ENCODE measurements at places on chromosomes 2 and 18.

DNA sequence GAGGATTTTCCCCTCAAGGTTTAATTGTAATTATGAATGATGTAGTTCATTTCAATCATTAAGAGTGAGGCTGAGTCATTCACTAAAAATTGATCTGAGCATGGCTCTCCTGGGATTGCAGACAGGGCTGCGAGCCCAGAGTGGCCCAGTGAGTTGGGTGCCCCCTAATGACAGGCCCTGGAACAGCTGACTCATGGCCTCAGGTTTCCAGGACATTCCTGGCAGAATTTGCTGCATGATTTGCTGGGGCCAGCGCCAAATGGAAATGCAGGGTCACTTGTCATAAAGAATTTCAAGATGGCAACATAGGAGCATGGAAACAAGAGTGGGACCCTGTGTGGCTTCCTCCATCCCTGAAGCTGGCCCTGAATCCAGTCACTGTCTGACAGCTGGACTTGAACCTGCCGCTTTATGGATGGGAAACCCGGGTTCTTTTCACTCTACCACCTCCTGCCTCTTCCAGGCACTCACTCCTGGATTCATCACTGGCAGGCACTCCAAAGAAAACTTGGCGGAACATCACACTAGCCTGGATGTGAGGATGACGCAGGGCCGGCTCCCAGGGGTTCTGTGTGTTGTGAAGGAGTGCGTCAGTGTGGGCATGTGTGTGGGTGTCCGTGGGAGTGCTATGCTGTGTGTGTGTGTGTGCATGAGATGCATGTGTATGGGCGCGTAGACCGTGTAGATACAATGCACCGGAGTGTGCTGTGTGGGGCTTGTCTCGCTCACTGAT lies 15.2 kb downstream of the OTOF start:
- peak; percentile 63 for DNase-seq

DNA sequence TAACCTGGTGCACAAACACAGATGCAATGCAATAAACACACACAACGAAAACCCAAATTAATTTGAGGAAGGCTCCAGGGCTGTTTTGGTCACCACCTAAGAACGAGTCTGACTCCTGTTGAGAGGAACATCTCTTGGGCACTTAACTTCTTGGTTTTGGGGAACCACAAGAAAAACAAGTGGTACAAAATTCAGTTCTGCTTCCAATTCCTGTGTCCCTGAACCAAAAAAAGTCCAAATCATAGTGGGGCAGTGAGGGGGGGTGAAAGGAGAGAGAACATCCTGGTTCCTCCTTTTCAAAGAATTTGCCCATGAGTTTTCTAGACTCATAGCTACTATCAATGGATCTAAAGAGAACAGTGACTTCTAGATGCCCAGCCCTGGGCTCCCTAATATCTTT lies 143.6 kb downstream of the COL4A4 start:
- no peak for DNase-seq

DNA sequence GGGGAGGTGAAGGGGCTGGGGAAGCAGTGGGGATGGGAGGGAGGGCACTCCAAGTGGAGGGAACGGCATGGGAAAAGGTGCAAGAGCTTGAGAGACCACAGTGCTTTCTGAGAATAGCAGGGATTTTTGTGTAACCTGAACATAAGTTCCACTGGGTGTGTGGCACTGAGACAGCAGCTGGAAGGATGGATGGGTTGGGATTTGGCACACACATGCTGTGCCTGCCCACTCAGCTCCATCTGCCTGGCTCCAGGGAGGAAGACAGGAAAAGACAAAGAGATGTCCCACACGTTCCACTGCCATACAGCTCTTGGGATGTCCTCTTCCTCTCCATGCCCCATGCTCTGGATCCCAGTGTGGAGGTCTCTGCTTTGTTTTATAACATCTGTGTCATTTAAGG lies 114.1 kb upstream of the TEX51 start:
- DNase-seq = no peak

- DNase-seq = no peak
Observed at GRCh38 chr2:42928161-42928691, 135.8 kb upstream of the HAAO start.

DNA sequence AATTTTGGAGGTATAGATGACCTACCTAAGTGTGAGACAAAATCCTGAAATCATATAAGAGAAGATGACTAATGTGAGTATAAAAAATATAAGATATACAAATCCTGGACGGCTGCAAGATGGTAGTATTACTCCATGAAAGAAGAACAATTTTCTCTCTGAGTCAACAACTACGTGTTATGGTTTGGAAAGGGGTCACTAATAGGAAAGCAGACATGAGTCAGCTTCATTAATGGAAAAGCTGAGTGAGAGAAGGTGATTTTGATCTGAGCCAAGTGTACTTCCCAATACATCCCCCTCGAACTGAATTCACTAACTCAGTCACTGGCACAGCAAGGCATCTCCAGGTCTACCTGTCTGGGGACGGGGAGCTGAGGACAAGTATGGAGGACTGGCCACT lies 20.1 kb upstream of the SELENOI start:
- DNase-seq = no peak

GRCh38 chr2:119475857-119476244 lies 44.2 kb downstream of the TMEM37 start:
- DNase-seq = no peak

DNA sequence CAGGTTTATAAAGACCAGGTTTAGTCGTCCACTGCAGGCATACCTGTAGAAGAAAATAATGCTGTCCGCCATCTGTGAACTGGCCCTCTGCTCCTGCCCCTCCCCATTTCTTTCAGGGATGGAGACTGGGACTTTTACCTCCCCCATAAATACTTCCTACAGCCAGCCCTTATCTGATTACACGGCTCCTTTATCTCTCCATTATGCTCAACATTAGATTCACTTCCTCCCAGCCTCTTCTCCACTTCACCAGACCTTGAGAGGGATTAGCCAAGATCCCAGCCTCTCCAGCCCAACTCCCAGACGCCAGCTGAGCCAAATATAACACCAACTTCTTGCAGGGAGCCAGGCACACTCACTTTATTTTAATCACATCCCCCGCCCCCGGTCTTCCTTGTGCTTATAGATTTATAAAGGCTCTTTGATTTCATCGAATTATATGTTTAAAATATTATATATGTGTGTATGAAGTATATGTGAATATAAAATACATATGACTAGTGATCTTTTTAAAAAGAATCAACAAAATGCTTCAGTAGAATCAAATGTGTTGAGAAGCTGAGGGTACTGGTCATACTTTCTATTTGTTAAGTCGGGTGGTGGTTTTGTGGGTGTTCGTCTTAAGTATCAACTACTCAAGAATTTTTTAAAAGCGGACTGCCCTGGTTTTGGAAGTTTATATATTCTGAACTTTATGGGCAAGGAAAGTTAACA lies 81.0 kb downstream of the SPRED2 start:
- no peak for DNase-seq

DNA sequence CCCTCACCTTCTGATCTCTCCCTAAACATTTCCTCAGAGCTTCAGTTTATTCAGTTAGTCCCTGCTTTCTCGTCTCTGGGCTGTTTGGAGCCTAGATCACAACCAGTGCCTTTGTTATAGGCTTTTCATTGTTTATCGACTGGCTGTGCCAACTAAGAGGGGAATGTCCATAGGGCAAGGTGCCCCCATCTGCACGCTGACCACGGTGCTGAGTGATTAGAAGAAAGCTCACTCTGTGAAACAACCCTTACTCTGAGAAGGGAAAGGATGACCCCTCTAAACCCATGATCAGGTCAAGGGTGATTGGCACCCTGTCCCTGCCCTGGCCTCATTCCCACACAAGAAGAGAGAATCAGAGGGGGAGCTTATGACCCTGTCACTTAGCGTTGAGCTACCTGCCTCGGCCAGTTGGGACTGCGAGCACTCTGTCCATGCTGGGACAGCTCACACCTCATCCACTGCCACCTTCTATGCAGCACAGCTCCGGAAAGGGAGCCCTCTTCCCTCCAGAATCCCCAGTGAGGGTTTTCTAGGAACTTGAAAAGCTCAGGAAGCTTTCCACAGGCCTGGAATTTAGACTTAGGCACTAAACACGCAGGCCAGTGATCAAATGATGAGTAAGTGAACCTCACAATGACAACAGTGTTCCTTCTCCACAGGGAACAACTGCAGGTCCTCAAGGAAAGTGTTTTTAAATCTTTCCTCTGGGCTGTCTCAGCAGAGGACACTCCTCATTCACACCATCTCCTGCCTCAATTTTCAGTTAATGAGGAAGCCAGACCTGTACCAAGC lies 2.3 kb upstream of the ACTG2 start:
- DNase-seq = no peak

DNA sequence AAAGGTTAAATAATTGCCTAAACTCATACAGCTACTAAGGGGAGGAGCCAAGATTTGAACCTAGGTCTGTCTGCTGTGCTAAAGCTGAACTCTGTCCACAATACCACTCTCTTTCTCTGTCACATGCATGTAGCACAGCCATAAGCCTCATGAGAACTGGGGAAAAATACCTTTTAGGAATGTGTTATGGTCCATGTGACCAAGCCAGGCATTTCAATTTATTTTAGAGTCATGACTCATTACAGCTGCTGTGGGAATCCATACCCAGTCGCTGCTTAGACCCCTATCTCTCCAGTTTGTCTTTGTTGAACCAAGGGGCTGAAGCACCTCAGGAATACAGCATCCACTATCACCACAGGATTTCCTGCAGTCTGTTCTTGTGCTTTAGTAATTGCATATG lies 200.0 kb upstream of the SIX3 start:
- DNase-seq = no peak

DNA sequence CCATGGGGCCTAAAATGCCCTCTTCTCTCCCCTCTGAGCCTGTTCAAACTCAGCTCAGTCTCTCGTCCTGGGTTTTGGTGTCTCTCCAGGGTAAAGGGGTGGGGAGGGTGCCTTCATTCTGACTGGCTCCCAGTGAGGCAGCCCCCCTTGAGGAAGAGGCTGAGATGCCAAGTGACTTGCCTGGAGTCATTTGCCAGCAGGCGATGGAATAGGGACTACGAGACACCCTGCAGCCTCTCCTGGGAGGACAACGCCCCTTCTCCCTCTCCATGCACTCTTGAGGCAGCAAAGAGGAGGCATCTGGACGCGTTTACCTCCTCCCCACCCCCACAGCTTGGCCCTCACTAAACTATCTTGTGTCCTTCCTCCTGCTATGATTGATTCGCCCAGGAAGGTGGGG lies 760 bp upstream of the STON1 start:
- DNase-seq = no peak

DNA sequence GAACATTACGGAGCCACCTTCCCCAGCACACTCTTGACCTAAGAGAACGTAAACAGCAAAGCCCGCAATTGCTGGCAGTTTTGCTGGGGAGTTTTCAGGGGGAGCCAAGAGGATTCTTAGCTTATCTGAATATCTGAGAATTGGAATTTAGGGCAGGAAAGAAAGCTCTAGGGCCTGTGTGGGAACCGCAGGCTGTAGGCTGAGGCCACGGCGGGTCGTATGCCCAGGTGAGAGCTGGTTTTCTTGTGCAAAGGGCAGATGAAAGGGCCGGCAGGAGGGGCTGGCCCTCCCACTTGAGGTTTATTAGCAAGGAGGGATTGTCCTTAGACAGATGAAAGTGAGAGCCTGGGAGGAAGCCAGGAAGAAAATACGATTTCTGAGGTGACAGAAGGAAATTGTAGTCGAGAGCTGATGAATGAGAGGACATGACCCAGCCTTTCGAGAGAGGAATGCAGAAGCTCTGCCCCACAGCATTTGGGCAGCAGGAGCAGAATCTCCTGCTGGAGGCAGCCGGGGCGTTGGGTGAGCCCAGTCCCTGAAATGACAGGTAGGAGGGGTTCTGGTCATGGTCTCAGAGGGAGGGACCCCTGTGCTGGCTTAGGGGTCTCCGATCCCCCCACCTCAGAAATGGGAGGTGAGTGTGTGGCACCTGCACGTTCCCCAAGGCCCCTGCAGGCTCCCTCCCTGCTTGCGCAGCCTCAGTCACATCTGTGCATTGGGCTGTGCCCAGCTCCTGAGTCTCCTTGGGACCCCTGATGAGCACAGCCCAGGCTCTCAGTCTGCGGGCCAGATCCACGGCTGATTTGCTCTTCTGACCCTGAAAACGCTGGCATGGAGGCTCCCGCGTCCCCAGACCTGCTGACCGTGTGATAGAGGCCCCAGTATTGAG lies 61.1 kb downstream of the CABLES1 start:
- no peak for DNase-seq

DNA sequence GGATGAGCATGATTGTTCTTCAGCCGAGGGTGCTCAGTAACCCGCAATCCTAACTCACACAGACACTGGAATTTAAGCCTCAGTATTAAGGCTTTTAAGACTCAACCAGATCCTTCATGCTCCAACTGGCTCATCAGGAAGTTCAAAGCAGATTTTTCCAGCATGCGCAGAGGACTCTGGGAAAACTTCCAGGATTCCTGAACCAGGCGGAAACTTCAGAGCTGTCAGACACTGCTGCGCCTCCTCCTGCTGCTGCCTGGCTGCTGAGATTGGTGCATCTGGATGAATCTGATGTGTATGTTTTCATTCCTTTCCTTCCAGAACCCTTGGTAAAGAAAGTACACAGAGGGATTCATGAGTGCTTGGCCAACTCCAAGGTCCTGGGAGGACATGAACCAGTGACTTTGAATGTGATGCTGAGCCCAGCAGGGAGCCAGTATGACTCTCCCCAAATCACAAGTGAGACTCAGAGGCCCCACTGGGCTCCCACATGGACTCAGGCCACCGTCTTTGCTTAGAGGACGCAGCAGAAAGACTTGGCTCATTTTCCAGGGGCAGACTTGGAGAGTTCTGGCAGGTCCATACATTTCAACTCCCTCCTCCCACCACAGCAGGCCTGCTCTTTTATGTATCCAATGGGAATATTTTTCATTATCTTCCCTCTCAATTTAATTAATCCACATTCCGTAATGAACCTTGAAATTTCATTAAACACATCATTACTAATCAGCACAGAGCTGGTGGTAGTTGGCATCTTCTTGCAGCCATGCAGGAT lies 143.5 kb upstream of the HDAC4 start:
- DNase-seq = no peak

- DNase-seq = no peak
Observed at GRCh38 chr2:25639131-25639530, 34.2 kb downstream of the DTNB start.

GRCh38 chr2:46411985-46412384 lies 67.4 kb upstream of the TMEM247 start:
- no peak for DNase-seq

DNA sequence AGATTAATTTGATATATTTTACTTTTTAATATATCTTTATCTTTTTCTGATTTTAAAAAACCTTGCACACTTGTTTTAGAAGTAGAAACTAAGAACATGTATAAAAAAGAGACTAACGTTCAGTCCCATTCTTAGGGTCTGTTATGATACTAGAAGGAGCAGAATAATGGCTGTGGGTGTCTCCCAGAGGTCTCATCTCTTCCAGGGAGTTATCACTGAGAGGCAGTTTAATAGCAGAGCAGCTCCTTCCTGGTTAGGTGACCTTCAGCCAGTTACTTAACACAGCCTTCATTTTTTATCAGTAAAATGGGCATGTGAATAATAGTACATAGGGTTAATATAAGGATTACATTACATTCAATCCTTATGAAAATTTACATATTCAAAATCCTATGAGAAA lies 40.6 kb downstream of the FBXO48 start:
- DNase-seq = no peak

- DNase-seq = no peak
Observed at GRCh38 chr2:221478485-221478863, 93.6 kb downstream of the EPHA4 start.

Data from skeletal muscle cell (primary cell).